ENCODE measurements at places on chromosomes 6 and 20.
A peak's percentile ranks its signal among the peaks of the same experiment; 100 is the strongest.

DNA sequence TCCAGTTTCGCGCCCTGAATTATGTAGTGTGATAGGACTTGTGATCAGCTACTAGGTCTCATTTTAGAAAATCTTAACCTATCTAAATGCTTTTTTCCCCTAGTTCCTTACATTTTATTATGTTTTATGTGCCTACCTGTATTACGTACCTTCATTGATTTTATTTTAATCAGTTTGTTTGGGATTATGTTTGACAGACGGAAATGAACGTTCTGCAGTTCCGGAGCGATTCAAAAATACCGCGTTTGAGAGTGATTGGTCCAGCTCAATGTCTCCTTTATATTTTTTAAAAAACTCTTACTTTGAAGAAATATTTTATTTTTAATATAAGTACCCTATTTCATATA is 114.3 kb upstream of the BTN3A2 start:
- DNase-seq, result no peak

GRCh38 chr6:2378046-2378657 is 132.7 kb upstream of the GMDS start:
- no peak for DNase-seq

- no peak for DNase-seq
These were observed 76.1 kb upstream of the TFAP2D start for GRCh38 chr6:50637267-50637666.

- DNase-seq, result peak; percentile 50
These were observed 18.2 kb upstream of the OCSTAMP start for GRCh38 chr20:46568570-46569129.

DNA sequence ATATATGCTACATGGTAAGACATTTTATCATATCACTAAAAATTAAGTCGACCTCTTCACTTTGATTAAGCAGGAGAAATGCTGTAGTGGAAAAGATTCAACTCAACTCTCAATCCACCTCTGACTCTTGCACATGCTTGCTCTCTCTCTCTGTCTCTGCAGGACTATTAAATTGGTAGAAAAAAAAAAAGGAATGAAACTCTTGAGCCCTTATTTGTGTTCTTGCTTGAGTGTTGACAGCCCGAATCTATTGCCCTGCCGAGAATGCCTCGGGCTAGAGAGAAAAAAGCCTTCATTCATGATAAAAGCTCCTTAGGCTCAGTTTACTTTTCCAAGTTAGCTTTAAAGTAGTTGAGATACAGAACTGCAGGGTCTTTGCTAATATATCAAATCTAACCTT is 722.2 kb downstream of the PRKN start:
- DNase-seq, result no peak

DNA sequence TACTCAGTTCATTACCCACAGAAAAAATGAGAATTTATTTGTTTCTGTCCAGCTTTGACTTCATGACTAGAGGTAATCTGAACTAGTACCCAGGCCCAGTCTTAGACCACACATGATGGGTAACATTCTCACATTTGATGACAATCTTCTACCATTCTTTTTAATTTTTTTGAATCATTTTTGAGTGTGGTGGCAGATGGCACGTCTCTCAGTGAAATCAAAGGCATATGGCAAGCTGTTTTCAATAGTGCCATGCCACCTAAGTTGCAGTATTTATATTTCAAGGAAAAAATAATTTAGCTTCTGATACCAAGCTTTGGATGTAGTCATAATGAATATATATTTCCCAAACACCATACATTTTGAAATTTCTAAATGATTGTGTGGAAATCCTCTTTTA is 88.8 kb upstream of the HS3ST5 start:
- no peak for DNase-seq

- no peak for DNase-seq
These were observed 24.2 kb downstream of the PRDM1 start for GRCh38 chr6:106110164-106110826.

DNA sequence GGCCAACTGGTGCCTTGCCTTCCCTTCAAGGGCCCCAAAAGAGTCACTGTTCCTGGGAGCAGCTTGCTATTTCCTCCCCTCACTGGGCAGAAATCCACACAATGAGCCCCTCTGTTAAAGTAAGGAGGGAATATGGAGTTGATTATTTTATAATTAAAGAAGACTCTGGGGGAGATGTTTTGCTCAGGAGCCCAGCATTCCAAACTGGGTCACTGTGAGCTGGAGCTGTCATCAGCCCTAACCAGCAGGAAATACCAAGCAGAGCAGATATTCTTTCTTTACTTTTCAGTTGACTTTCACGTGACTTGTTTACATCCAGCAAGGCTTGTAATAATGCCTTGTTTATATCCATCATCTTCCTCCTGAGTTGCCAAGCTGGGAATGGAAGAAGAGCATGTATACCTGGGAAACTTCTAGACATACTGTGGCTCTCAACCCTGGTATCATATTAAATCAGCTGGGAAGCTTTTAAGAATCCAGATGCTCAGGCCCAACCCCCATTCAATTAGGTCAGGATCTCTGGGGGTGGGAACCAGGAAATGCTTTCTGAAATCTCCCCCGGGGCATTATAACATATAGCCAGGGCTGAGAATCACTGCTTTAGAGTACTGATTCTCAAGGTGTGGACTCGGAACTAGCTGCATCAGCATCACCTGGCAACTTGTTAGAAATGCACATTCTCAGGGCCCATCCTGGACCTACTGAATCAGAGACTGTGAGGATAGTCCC is 175.6 kb upstream of the MYLIP start:
- DNase-seq, result no peak

DNA sequence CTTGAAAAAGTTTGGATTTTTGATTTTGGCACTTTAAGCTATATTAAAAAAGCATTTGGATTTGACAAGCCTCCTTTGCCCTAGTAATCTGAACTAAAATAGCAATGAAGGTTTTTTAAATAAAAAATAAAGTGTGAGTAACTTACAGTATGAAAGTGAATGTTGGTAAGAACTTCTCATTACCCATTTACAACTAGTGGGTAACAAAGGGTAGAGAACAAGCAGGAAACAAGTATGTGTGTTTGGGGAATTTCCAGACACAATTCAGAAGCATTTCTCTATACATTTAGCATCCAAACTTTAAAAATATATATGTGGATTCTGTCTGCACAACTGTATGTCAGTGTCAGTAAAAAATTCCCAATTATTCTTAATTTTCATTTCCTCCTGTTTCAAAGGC is 2.9 kb downstream of the TMEM30A start:
- no peak for DNase-seq

DNA sequence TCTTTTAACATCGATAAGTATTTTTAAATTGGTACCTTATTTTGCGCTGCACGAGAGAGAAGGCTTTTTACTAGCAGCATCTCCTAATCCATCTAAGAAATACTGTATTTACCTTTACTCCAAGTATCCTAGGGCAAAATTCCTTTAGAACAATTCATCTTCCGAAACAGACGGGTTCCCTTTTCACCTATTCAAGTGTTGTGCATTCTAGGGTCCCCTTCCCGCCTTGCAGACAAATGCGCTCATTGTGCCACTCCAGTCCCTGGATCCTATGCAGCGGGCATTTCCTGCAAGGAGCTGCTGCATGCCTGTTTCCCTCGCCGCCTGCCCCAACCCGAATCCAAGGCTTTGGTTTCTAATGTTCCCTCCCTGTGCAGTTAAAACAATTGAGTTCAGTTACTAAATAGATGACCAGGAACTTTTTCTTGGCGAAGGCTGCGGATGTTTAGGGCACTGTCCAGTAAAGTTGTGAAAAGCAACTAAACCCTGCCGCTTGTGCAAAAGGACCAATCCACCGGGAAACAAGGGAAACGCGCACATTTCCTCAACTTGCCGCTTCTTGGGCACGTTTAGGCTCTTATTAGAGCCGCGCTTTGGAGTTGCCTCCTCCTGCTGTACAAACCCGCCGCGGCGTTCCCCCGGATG is 556 bp upstream of the SCAF8 start:
- peak; percentile 62 for DNase-seq

DNA sequence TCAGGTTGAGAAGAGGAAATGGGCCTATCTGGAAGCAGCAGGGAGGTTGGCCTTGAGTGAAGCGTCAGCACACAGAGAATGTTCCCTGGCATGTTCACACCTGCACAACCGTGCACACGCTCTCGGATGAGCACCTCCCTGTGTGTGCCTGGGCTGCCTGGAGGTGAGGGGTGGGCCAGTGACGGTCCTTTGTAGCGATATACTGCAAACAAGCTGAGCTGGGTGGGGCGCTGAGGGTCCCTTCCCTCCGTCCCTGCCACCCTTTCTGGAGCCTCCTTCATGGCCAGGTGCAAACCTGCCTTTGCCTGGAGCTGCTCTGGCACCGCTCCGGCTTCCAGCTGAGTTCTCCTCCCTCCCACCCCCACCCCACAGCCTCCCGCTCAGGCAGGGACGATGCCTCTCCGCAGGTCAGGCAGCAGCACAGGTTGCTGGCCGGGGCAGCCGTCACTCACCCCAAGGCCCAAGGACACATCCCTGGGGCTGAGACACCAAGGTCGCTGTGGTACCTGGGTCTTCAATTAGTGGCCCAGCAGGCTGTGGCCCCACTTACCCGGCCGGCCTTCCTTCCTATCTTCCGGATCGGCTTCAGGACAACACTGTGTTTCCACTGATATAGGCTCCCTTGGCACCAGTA is 111.6 kb downstream of the ERMARD start:
- DNase-seq, result no peak

GRCh38 chr6:99940582-99940981 is 53.4 kb downstream of the MCHR2 start:
- DNase-seq, result no peak

DNA sequence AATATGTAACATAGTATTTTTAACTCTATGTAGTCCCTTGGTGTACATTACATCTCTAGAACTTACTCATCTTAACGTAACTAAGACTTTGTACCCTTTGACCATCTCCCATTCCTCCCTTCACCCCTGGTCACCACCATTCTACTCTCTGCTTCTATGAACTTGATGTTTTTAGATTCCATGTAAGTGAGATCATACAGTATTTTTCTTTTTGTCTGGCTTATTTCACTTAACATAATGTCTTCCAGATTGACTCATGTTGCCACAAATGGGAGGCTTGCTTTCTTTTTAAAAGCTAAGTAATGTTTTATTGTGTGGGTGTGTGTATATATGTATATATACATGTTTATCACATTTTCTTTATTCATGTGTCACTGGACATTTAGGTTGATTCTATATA is 55.8 kb downstream of the TMEM200A start:
- no peak for DNase-seq

GRCh38 chr20:18922251-18922650 is 108.7 kb downstream of the SCP2D1 start:
- no peak for DNase-seq

- no peak for DNase-seq
These were observed 8.9 kb upstream of the CHD6 start for GRCh38 chr20:41627001-41627495.

- DNase-seq, result no peak
These were observed 112.5 kb downstream of the SNX5 start for GRCh38 chr20:17856024-17856564.

GRCh38 chr6:81812401-81812800 is 59.9 kb upstream of the TENT5A start:
- no peak for DNase-seq

- no peak for DNase-seq
These were observed 36.9 kb downstream of the PANK2 start for GRCh38 chr20:3925899-3926638.

DNA sequence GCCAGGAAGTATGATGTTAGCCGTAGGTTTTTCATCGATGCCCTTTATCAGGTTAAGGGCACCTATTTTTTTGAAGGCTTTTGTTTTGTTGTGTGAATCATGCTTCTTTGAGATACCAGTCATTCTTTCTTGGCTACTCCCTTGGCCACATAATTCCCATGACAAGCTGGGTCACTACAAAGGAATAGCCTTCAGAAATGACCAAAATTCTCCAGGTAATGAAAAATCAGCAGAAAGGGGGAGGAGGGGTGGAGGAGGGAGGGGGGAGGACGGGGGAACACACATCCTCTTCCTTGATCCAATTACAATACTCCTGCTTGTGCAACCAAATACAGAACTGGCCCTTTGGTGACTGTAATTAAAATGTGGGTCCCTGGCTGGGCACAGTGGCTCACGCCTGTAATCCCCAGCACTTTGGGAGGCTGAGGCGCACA is 21.7 kb upstream of the TGM2 start:
- no peak for DNase-seq

DNA sequence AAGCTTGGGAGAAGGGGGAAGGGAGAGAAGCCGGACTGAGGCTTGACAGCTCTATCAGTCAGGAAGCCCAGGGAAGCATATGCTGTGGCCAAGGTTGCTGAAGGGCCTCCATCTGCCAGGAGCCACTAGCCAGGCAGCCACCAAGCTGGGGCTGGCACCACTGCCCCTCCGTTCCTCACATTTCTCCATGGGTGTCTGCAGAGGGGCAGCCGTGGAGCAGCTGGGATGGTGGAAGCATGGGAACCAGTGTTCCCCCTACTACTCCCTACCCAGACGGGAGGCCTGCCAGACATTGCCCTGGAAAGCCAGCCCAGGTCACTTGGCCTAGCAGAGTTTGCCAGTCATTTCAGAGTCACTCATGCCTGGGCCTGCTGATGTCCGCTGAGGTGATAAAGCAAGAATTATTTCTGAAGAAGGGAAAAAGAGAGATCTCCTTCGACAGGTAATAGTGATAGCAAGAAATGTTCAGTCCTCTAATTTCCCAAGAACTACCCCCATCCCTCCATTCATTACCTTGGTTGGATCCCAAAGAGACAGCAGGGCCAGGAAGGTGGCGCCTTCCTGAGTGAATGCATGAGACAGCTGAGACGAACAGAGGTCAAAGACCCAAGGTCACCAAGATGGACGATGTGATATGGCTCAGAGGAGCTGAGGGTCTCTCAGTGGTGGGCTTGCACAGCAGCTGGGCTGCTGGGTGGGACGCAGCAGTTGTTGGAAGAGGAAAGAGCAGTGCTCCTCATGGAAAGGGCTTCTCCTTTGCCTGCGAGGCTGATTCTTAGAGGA is 21.9 kb downstream of the SNPH start:
- DNase-seq, result no peak

- no peak for DNase-seq
These were observed 62.6 kb upstream of the SMIM8 start for GRCh38 chr6:87259791-87260190.

DNA sequence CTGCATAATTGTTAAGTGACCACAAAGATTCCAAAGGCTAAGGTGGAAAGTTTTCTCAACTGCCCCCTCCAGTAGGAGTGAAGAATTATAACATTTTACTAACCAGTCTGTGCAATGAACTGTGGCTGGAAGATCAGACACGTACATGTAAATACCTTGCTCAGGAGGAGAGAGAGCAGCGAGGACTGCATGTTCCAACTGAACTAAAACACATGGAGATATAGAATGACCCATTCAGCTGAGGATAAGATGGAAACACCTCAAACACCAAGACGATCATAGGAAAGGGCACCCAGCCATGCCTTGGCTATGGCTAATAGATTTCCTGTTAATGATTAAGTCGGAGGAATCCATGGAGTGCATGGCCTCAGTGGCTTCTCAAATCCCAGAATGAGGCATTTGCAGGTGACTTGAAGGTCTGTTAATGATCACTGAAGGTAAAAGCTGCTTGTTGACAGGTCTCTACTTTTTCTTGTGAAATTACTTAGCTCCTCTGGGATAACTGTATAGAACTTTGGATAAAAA is 875.6 kb downstream of the TFAP2A start:
- no peak for DNase-seq

DNA sequence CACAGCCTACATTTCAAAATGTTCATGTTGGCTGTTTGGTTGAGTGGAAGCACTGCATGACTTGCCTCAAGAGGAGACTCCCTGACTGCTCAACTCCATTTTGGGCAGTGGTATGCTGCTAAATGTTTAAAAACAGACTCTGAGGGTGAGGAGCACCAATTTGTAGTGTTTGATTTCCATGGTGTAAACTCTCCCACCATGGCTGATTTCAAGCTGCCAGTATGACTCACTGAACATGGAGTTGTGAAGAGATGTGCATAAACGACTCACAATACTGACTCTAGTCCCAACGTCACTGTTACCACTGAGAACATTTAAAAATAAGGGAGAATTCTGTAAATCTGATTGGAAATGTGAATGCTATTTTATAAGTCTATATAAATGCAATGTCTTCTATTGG is 70.4 kb downstream of the BACH2 start:
- DNase-seq, result no peak

All from HAP-1 (cell line).